H4 (cell line): ENCODE measurements at places on chromosomes 5 and 9. TPM values are rescaled to one million over a fixed set of nuclear protein-coding genes. Genes with fewer than 3 reads are reported as not detected.
A peak's percentile ranks its signal among the peaks of the same experiment; 100 is the strongest.

PDZD2 gene
- total RNA-seq, result 1.2 TPM in 2 replicates

CER1 gene
- total RNA-seq, result not detected in 2 replicates

PPIC gene
- 78.4 and 84.2 TPM in 2 replicates for total RNA-seq

PCDH12 gene
- total RNA-seq, result not detected in 2 replicates

- DNase-seq, result no peak
Observed at GRCh38 chr9:116271991-116272390, 118.4 kb downstream of the PAPPA start.

GRCh38 chr5:31470608-31471007, 61.3 kb downstream of the DROSHA start:
- DNase-seq, result peak; percentile 78

GRCh38 chr9:69746859-69747560, 12.8 kb downstream of the PTAR1 start:
- DNase-seq, result no peak

DNA sequence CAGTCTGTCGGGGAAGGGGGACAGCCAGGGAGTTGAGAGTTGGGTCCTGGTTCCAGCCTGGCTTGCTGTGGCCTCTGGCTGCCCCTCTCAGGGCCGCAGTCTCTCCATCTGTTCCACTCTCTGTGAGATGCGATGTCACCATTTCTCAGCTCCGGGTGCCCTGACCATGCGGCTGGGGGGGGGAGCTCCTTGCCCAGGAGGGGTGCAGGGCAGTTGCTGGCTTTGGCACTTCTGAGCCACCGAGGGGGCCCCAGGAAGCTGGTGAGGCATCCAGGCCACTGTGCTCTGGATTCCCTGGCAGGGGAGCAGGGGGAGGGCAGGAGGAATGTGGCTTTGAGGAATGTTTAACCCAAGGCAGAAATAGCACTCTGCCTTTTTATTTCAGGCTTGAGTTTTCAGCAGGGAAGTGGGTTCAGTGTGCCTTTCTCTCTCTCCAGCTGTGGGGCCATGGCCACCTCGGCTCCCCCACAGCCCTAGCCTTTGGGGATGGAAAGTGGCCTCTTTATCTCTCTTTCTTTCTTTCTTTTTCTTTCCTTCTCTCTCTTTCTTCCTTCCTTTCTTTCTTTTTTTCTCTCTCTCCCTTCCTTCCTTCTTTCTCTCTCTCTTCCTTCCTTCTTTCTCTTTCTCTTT, 11.0 kb downstream of the NCS1 start:
- DNase-seq, result peak; percentile 89

- no peak for DNase-seq
Observed at GRCh38 chr5:135741040-135741439, 93.4 kb upstream of the SLC25A48 start.

GRCh38 chr5:24110004-24110615, 534.7 kb downstream of the CDH10 start:
- peak; percentile 62 for DNase-seq

DNA sequence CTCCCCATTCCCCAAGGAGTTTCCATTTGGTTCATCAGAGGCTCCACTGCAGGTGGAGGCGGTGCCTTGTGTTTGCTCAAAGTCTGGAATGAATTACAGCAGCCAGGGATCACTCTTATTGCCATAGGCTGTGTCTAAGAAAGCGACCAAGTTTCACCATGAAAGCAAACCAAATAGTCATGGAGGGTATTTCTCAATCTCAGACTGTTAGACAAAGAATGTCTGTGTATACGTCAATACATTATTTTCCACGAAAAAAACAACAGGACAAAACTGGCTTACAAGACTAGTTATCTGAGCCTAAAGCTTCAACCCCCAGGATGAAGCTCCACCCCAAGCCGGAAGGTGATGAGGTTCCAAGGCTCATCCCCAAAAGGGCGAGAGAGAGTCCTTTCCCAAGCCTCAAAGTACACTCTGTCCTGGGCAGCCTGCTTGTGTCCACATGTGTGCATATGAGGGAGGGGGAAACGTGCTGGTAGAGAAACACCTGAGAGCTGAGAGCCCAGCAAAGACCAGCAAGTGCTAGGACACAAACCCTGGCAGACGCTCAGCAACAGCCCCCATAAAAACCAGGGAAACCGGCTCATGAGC, 4.3 kb downstream of the B4GALT1 start:
- peak; percentile 43 for DNase-seq

- no peak for DNase-seq
Observed at GRCh38 chr5:167880420-167880819, 411.0 kb upstream of the WWC1 start.

- no peak for DNase-seq
Observed at GRCh38 chr9:69468380-69468779, 143.4 kb downstream of the ENTREP1 start.

GRCh38 chr5:73654171-73654811, 28.3 kb downstream of the ARHGEF28 start:
- no peak for DNase-seq
